HS-27A (cell line): ENCODE measurements at places on chromosomes 6 and 20.

GRCh38 chr6:71134929-71135642 lies 153.5 kb upstream of the OGFRL1 start:
- no peak for DNase-seq

DNA sequence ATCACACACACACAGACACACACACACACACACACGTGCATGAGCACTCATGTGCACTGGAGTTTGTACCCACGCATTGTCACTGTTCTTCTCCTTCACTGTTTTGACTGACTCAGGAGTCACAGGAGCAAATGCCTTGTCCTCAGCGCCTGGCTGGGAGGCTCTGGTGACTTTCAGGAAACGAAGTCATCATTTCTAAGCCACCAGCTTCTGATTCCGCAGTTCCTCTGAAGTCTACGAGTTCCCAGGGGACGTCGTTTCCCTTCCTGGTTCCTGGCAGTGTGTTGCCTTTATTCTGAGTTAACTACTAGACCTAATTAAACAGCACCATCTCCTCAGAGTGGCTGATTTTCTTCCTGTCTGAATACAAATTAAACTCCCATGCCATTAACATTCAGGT lies 82.2 kb upstream of the PMEPA1 start:
- no peak for DNase-seq

DNA sequence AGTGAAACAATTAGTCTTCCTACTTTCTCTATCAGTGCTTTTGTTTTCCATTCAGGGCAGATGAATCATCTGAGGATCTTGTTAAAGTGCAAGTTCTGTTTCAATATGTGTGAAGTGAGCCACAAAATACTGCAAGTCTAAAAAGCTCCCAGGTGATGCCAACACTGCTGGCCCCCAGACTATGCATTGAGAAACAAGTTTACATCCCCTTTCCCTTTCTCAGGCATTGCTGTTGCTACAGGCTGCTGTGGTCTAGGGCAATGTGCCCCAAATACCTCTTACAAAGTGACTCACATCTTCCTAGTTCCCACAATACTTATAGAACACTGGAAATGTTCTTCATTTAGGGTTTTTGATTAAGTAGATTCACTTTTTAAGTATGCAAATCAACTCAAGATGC lies 31.8 kb downstream of the ABRACL start:
- no peak for DNase-seq

DNA sequence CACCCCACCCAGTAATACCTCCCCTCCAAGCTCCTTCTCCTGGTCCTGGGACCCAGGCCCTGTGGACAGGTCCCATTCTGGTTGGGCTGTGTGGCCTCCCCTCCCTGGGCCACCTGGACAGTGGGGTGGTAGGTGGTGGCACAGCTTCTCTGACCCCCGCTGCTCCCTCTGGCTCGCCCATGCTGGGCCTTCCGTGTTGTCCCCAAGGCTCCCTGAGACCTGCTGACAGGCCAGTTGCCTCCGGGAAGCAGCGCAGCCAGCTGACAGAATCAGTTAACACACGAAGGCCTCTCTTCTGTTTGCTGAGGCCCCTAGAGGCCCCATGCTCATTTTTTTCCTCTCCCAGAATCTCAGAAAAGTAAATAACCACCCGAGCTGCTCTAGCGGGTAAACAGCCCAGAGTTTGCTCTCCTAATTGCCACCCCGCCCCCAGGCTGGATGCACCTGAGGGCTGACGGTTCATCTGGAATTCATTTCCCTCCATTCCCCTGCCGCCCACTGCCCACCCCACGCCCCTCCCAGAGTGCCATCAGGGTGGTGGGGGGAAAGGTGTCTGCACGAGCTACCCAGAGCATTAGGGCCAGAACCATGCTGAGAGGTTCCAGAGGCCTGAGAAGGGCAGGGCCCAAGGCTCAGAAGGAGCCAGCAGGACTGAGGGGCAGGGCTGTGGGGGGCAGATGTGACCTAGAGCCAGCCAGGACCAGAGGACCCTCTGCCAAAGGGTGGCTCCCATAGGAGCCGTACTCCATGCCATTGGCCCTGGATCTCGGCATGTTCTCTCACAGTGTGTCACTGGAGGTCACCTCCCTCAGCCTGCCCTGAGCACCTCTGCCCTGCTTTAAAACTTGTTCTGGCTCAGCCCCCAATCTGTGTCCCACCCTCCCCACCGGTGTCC lies 157.5 kb downstream of the GRM4 start:
- DNase-seq, result no peak

- DNase-seq, result no peak
Measured at GRCh38 chr20:41566896-41567527, 51.2 kb downstream of the CHD6 start.

DNA sequence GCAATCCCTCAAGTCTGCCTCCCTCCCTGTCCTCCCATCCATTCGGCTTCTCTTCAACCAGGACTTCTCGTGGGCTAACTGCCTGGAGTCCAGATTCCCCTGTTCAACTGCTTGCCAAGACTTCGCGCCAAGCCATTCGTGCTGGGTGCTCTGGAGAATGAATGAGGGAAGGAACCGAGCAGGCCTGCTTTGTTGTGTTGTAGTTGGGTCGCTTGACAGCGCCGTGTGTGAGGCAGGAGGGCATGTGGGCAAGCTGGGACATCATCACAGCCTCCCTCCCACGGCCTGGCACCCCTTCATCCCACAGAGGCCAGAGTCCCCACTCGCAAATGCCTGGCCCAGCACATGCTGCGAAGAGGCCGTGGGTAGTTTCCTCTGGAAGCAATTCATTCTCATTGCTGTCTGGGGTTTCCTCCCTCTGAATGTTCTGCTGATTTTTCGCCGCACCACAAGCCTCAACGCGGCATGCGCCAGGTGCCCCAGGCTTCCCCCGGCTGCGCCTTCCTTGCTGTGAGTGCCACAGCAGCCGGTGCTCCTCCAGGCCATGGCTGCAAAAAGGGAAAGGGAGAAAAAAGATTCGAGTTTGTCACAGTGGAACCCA lies 336.0 kb downstream of the QKI start:
- DNase-seq, result no peak

GRCh38 chr20:5731753-5732366 lies 18.3 kb upstream of the SHLD1 start:
- no peak for DNase-seq

GRCh38 chr6:33314515-33314942 lies 651 bp upstream of the TAPBP start:
- DNase-seq, result no peak

GRCh38 chr20:41011551-41012067 lies 17.0 kb upstream of the TOP1 start:
- DNase-seq, result no peak

- peak; percentile 20 for DNase-seq
Measured at GRCh38 chr20:60108397-60108796, 150.2 kb downstream of the CDH26 start.

GRCh38 chr20:1894471-1894950 lies 696 bp upstream of the SIRPA start:
- DNase-seq, result no peak

DNA sequence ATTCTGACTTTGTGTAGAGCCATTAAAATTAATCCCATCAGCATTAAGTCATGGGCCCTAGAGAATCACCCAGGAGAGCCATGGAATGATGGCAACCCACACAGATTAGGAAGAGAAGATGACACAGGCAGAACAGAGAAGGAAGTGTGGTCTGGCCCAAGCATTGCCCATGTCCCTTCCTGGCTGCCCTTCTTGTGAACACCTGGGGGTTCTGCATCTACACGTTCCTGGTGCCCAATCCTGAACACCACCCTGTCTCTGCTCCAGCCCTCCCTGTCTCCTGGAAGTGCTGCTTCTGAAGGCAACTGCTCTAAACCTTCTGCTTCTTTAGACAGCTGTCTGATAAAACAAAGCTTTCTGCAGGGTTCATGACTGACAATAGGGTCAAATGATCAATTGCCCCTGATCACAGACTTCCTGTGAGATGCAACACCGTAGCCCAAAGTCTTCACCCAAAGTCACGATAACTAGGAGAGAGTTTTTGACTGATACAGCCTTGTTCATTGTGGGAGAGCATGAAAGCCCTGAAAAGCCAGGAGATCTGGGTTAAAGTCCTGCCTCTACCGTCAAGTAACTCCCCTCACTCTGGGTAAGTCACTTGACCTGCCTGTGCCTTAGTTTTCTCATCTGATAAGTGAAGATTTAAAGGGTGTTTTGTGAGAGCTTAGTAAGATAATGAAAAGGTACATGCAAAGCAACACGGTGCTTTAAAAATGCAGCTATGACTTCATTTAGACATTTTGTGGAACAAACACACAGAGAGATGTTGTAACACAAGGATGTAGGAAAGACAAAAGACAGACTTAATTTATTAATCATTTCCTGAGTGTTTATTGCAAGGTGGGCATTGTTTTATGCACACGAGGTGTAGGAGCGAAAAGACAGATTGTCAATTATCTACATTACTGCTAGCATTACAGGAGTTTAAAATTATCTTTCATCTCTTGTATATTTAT lies 291.2 kb upstream of the STXBP5 start:
- no peak for DNase-seq

DNA sequence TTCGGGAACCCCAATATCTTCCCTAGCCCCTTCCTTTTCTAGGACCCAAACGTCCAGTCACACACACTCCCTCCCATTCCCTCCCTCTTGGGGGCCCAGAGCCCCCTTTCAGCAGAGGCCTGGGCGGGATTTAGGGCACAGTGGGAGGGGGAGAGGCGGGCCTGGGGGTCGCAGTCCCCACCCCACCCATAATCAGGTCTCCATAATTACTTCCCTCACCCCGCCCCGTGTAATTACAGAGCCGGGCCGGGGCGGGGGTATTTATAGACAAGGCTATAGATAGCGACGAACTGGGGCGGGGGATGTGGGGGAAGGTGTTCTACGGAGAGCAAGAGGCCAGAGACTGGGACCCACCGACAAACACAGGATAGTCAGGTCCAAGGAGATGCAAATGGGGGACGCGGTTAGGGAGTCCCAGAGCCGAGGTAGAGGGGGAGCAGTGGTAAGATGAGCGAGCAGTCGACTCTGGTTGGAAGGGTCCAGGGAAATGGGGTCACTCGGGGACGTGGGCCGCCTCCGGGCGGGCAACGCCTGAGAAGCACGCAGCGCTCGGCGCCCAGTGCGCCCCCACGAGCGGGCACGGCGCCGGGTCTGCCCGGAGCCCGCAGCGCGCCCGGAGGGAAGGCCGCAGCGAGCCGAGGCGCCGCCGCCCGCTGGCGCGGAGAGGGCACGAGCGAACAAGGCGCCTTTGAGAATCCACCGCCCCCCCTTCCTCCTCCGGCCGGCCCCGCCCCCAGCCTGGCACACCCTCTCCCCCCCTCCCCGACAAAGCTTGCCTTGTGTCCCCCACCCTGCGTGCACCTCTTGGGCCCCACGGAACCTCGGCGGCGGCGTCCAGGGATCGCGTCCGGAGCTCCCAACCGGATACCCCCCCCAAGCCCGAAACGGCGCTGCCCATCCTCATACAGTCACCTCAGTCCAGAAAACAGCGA lies 670 bp upstream of the COL11A2 start:
- DNase-seq, result no peak

DNA sequence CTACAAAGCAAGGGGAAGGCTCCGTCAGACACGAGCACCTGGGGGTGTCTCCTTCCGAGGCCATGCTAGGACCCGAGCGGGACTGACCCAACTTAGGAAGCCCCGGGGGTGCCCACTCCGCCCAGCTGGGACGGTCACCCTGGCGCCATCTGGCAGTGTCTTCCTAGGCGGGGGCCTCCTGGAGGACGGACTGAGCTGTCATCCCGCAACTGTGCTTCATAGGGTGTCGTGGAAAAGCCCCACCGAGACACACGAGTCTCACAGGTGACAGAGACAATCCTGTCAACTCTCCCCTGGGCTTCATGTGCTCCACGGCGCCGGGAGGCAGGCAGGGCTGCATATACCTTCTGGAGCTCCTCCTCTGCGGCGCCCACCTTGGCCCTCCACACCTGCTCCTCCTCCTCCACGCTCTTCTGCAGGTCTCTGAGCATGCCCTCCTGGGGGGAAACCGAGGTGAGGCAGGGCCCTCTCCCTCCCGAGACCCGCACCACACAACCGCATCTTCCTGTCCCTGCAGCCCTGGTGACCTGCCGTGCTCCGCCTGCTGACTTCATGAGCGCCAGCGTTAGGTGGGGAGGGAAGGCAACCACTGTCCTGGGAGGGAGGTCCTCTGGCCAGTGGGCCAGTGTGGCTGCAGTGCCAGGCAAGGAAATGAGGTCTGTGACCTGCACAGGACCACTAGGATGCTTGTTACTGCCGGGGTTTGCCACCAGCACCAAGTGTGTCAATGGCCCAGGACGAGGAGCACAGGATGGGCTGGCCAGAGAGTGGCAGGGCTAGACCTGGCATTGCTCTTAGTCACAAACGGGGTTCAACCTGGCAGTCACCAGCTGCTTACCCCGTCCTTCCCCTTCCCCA lies 50.7 kb downstream of the DSTN start:
- DNase-seq, result no peak

DNA sequence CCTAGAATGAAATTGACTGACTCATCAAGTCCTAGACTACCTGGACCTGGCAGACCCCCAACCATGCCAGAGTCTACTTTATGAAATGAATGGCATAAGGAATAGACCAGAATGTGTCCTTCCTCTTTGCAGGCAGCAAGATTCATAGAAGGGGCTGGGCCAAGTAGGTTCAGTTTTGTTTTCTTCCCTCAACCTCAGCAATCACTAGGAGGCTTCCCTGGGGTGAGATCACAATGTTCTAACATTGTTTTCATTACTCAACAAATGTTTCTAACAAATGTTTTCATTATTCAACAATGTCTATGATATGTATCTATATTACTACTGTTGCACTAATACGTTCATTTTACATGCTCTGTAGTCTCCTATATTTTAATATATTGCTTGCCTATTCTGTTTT lies 8.4 kb upstream of the FAM162B start:
- DNase-seq, result no peak

GRCh38 chr20:8356806-8357205 lies 224.7 kb downstream of the PLCB1 start:
- DNase-seq, result no peak

DNA sequence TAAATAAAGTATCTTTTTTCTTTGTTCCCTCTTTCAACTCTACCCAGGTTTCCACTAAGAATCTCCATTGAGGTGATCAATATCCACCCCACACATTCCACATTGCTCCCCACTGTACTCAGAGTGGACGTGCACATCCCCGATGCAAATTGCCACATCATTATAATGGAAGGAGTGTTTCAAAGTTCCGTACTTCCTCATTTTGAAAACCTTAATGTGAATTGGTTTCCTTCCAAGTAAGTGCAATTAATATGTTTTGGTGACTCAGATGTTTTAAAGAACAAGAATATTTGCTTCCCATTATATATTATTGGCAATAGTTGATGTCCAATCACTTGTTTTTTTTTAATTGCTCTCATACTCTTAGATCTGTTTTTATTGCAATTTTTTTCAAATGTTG lies 463.6 kb downstream of the HACE1 start:
- no peak for DNase-seq

DNA sequence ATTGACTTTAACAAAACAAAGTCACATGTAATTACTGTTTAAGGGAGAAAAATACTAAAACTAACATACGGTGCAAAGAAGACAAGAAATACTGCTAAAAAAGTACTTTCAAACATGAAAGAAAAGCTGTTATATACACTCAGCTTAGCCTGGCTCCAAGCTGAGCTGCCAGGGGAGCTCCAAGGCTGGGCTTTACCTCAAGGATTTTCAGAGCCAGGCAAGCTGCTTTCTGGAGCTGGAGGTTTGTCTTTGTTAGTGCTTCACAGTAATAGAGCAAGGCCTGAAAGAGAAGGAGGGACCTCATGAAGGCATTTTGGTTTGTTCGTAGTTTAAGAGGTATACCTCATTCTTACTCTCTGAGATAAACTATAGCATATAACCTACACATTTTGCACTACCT lies 19.6 kb upstream of the ARMH2 start:
- DNase-seq, result no peak

- peak; percentile 11 for DNase-seq
Measured at GRCh38 chr6:23940466-23940865, 185.5 kb upstream of the NRSN1 start.
